ENCODE measurements at places on chromosomes 7 and 10.

DNA sequence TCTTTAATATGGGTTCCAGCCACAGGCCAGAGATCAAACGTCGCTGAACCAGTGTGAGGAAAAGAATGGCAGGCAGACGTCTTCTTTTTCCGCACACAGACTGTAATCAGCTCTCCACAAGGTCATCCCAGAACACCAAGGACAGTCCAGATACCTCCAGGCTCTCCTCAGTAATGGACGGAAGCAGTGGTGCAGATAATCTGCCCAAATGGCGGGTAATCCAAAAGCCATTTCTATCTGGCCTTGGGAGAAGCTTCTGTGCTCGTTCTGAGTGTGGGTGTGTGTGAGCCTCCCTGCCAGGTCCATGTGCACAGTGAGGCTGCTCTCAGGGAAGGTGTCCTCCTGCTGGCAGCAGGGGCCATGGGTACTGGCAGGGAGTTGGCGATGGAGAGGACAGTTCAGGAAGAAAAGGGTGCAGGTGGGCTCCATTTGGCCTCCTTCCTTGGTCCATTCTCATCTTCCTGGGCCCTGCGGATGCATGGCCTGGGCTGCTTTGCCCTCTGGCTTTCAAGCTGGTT lies 15.6 kb upstream of the TEX36 start:
- DNase-seq = no peak

GRCh38 chr10:4390219-4390618 lies 435.8 kb upstream of the AKR1E2 start:
- DNase-seq = no peak

GRCh38 chr10:130721971-130722370 lies 585.8 kb downstream of the GLRX3 start:
- DNase-seq = no peak

DNA sequence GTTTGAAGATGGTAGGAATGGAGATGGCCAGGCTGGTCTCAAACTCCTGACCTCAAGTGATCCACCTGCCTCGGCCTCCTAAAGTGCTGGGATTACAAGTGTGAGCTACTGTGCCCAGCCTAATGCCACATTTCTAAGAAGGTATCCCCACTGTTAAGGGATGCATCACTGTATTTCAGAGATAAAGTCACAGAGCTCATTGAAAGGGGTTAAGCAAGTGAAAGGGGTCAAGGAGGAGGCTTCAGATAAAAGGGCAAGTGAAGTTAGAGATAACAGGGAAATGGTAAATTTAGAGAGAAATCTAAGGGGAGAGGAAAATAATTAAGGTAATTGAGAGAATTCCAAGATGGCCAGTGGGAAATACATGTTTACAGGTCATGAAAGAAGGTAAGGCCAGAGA lies 93.0 kb upstream of the SP4 start:
- DNase-seq = no peak

- no peak for DNase-seq
These were observed 650 bp upstream of the ZFAND2A start for GRCh38 chr7:1160670-1161021.

GRCh38 chr10:84432891-84433290 lies 104.5 kb downstream of the CCSER2 start:
- DNase-seq = no peak

GRCh38 chr10:21296575-21297355 lies 228.7 kb downstream of the SKIDA1 start:
- DNase-seq = no peak

- no peak for DNase-seq
These were observed 70.5 kb downstream of the SFMBT2 start for GRCh38 chr10:7340179-7340874.

DNA sequence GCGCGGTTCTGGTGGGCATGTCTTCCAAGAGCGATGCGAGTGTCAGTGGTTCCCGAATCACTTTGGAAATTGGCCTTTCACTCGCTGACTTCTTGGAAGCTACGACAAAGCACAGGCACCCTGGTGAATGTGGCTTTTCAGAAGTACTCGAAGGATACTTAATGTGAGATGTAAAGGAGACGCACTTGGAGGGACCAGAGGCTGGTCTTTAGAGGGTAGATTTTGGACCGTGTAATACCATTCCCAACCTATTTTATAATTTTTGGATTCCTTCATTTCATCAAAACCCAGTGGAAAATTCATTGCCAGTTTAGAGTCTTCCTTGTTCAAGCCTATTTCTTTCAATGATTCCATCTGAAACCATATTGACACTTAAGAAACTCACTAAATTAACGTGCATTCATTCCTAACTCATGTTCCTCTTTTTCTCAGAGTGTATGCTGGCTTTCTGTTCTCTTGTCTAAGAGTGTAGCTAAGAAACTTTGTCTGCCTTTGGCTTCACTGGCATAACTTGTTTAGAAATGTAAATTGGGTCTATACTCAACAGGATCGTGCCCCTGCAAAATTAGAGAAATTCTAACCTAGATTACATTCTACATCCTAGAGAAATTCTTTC lies 645 bp upstream of the COPG2 start:
- DNase-seq = no peak

DNA sequence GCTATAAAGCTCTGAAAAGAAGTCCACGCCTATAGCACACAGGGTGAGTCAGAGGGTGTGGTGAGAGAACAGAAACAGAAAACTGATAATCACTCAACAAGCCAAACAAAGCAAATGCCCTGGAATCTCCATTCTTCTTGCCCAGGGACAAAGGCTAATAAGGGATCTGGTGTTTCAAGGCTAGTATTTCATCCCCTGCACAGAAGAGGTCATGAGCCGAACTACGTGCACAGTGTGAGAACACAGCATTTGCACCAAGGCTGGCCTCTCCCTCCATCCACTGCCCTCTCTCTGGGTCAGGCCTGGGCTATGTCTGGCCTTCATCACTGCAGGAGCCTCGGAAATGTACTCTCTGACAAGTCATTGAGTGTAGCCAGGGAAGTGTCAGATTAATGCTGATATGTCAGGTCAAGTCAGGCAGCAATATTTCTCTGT lies 42.7 kb downstream of the PRR15 start:
- no peak for DNase-seq

- no peak for DNase-seq
These were observed 147.2 kb downstream of the TMEM178B start for GRCh38 chr7:141221007-141221612.

- DNase-seq = no peak
These were observed 935 bp downstream of the TM9SF3 start for GRCh38 chr10:96585736-96586418.

- DNase-seq = no peak
These were observed 100.2 kb downstream of the COL13A1 start for GRCh38 chr10:69901628-69902505.

GRCh38 chr10:34254596-34254995 lies 560.5 kb downstream of the PARD3 start:
- no peak for DNase-seq

DNA sequence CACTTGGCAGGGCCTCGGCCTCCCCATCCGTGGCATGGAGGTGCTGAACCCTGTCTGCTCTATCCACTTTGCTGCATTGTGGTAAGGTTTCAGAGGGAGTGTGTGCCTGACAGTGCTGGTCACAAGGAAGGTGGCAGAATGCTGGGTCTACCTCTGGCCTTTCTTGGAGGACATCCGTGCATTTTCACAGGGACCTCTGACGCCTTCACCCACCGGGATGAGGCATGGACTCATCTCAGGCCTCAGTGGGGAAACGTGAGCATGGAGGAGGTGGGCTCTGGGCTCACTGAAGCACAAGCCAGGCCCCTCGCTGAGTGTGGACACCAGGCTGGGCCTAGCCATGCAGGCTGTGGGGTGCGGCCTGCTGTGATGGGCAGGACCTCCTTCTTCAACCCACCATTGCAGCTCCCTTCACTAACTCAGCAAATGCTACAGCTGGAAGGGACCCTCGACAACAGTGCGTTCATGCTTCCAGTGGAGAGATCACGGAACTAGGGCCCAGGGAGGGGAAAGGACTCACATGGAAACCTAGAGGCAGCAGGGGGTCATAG lies 8.6 kb downstream of the TBATA start:
- DNase-seq = peak; percentile 21

- no peak for DNase-seq
These were observed 36.8 kb downstream of the CHST3 start for GRCh38 chr10:72001033-72001395.

GRCh38 chr7:67713451-67714056 lies 716.9 kb downstream of the TYW1 start:
- no peak for DNase-seq

DNA sequence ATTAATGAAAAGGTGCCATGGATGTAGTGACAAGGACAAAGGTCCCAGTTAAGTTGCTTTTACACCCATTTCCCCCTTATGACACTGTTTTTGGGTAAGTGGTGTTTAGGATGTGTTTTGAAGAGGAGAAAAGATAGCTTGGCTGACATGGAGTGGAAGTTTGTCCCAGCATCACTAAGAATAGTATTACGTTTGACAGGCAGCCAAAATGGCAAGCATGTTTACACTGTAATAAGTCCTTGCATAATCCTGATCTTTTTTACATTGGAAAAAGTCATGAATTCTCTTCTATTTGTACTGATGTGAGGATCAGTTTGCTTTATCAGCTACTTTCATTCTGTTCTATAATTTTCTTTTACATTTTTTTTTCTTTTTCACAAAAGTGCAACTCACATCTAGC lies 137.8 kb downstream of the CHRM2 start:
- DNase-seq = no peak
